ENCODE measurements at places on chromosomes 6 and 20. TPM values are rescaled to one million over a fixed set of nuclear protein-coding genes. Genes with fewer than 3 reads are reported as not detected.

- H3K36me3 ChIP-seq: no peaks in the 10 kb centered on the region
- peaks cover 6% of the 10 kb centered on the region for H3K4me1 ChIP-seq
- H3K27ac ChIP-seq: no peak overlapping the region
- DNase-seq: no peak
- H3K4me3 ChIP-seq: no peak overlapping the region
- no peaks in the 10 kb centered on the region for H3K27me3 ChIP-seq
These were observed 275.8 kb upstream of the PRDM1 start for GRCh38 chr6:105810105-105810921.

The NUP43 gene
- total RNA-seq: 16.1 TPM

The VEGFA gene
- total RNA-seq: 202 TPM

DNA sequence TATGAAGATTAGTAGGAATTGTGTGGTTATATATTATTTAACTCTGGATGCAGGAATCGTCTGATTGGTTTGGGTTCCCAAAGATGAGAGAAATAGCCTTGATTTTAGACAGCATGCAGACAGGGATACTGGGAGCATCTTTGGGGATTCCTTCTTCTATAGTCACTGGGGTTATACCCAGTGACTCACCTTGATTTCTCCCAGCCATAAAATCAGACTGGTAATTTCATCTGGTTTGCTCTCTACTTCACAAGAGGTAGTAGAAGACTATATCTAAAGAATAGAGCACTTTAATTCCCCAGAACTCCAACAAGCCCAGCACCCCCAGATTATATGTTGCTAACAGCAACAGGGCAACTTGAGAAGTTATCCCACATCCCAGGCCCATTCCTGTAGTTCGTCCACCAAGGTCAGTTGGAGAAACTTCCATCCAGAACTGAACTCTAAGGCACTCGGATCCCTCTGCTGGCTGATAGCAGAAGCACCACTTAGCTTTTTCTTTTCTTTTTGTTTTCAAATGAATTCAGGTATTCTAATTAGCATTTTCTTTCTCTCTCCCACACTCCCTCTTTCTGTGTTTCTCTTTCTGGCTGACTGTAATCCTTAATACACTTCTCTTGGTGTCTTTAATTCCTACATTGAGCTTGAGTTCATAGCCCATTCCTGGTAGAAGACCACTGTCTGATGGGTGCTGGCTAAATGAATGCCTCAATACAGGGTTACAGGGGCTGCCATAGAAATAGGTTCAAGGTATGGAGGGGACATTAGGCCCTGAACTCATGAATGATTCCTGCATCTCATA lies 20.4 kb upstream of the EFHC1 start:
- no peak for DNase-seq
- H3K27ac ChIP-seq: no peak overlapping the region
- H3K4me1 ChIP-seq: peaks cover 6% of the 10 kb centered on the region
- H3K4me3 ChIP-seq: no peak overlapping the region
- H3K36me3 ChIP-seq: peaks cover 21% of the 10 kb centered on the region
- no peaks in the 10 kb centered on the region for H3K27me3 ChIP-seq

- no peaks in the 10 kb centered on the region for H3K4me1 ChIP-seq
- no peaks in the 10 kb centered on the region for H3K36me3 ChIP-seq
- no peak overlapping the region for H3K4me3 ChIP-seq
- no peak for DNase-seq
- H3K27ac ChIP-seq: no peak overlapping the region
These were observed 287.2 kb upstream of the SASH1 start for GRCh38 chr6:148055419-148055818.

DNA sequence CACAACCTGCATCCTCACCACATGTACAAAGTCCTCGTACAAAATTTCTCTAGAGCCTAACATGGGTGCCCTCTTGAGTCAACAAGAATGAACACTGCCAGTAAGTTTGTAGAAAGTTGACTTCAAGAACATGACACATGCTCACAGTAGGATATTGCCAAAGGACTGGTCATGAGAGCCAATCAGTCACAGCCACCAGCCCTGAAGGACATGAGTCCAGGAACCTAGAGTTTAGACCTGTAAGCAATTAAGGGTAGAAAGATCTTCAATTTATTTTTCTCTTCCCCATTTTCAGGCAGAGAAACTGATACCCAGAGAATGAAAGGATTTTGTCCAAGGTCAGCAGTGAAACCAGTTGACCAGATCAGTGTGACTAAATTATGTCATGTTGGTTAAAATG lies 96.1 kb downstream of the MAFB start:
- no peaks in the 10 kb centered on the region for H3K27me3 ChIP-seq
- no peak overlapping the region for H3K27ac ChIP-seq
- H3K36me3 ChIP-seq: no peaks in the 10 kb centered on the region
- H3K4me3 ChIP-seq: no peak overlapping the region

The DYNLT2 gene
- total RNA-seq: 6.0 TPM

GRCh38 chr20:64238851-64239387 lies 16.6 kb upstream of the PCMTD2 start:
- no peaks in the 10 kb centered on the region for H3K4me1 ChIP-seq
- no peak for DNase-seq
- H3K27ac ChIP-seq: no peak overlapping the region

DNA sequence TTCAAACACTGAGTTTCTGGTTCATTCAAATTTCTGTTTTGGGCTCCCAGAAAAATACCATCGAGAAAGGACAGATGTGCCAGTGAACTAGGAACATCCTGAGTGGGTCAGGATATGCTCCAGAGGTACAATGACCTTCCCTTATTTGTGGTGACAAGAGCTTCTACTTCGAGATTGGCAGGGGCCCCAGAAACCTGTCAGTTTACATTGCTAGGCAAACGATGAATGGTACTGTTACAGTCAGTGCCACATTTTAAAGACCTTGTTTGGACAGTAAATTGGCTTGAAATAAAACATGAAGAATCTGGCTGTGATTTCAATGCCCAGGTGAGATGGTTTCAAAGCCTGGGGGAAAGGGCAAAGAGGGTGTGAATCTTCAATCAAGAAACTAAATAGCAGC lies 454.5 kb upstream of the ID4 start:
- no peak overlapping the region for H3K27ac ChIP-seq
- DNase-seq: no peak
- H3K36me3 ChIP-seq: no peaks in the 10 kb centered on the region

DNA sequence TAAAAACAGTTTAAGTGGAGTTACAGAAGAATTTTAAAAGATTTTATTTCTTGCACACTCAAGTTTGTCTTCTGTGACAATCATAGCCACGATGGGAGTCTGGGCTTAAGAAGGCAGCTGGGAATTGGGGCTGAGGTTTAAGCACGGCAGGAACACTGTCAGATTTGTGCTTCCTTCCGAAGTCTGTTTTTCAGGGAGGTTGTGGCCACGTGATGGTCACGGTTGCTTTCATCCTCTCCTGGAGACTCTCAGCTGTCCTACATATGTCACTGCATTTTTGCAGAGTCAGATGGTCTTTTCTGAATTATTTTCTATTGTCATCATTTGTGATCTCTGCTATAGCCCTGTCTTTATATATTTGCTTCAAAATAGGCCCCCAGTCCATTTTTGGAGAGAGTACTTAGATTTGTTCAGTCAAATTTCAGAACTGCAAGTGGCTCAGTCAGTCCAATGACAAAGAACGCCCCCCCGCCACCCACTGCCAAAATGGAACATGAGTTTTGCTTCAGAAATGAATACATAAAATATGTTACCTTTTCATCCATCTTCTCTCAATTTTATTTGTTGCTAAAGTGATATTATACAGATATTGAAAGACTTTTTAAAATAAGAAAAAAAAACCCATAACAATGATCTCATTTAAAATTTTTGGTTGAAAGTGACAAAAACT lies 111.8 kb upstream of the ZFP64 start:
- H3K4me1 ChIP-seq: no peaks in the 10 kb centered on the region
- H3K36me3 ChIP-seq: no peaks in the 10 kb centered on the region
- H3K27me3 ChIP-seq: no peaks in the 10 kb centered on the region
- no peak overlapping the region for H3K4me3 ChIP-seq

The ENPP1 gene
- total RNA-seq: 8.6 TPM

The IFNGR1 gene
- 136 TPM for total RNA-seq

DNA sequence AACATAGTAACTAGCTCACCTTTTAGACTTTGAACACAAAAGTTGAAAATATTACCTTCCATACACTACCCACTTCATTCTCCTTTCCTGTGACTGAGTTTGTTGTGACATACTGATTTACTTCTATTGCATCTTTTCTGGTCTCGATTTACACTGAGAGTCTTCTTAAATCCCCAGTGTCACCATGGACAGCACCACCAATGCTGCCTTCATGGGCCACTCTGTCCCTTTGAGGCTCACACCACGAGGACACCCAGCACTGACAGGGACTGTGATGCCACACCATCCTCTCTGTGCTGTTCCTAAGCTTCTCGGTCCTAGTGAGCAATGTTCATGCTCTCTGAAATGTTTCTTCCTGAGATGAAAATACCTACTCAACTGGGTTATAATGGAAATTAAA lies 337.1 kb upstream of the IRAK1BP1 start:
- H3K27me3 ChIP-seq: no peaks in the 10 kb centered on the region
- H3K36me3 ChIP-seq: no peaks in the 10 kb centered on the region
- H3K27ac ChIP-seq: no peak overlapping the region
- no peak for DNase-seq

The DSP gene
- 211 TPM for total RNA-seq

DNA sequence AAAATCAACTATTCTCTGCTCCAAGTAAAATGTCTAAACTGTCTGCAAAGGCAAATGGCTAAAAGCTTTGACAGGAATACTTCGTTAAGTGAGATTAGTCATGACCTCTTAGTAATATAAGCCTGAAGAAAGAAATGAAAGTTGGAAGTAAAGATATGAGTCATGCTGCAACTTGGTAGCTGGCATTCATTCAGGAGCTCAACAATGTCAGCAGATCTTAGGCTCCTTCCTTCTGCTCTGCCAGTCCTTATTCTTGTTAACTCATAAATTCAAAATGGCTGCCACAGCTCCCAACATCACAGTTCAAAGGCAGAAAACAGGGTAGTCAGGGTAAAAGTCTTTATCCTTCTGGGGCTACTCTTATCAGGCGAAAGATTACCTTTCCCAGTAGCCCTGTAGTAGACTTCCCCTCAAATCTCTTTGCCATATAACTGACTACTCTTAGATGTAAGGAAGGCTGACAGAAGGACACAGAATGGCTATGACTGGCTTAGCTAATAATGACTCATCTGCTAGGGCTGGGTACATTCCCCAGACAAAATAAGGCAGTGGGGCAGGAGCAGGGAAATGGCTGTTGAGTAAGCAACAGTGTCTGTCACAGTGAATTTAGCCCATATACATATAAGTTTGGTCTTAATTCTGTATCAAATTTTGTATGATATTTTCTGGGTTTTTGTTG lies 24.4 kb upstream of the C6orf62 start:
- H3K36me3 ChIP-seq: no peaks in the 10 kb centered on the region
- no peak overlapping the region for H3K4me3 ChIP-seq
- peak overlapping the region; percentile 73 for H3K27ac ChIP-seq
- H3K4me1 ChIP-seq: no peaks in the 10 kb centered on the region

GRCh38 chr20:2932498-2932897 lies 59.2 kb downstream of the PTPRA start:
- no peak overlapping the region for H3K27ac ChIP-seq
- no peaks in the 10 kb centered on the region for H3K27me3 ChIP-seq

- no peak for DNase-seq
- no peaks in the 10 kb centered on the region for H3K36me3 ChIP-seq
- H3K4me3 ChIP-seq: no peak overlapping the region
- H3K27ac ChIP-seq: no peak overlapping the region
These were observed 77.4 kb downstream of the MKKS start for GRCh38 chr20:10356628-10357027.

- no peaks in the 10 kb centered on the region for H3K4me1 ChIP-seq
- H3K27me3 ChIP-seq: no peaks in the 10 kb centered on the region
- H3K4me3 ChIP-seq: no peak overlapping the region
- H3K36me3 ChIP-seq: no peaks in the 10 kb centered on the region
- H3K27ac ChIP-seq: no peak overlapping the region
- DNase-seq: no peak
These were observed 1189.4 kb upstream of the EYS start for GRCh38 chr6:66896415-66896814.

DNA sequence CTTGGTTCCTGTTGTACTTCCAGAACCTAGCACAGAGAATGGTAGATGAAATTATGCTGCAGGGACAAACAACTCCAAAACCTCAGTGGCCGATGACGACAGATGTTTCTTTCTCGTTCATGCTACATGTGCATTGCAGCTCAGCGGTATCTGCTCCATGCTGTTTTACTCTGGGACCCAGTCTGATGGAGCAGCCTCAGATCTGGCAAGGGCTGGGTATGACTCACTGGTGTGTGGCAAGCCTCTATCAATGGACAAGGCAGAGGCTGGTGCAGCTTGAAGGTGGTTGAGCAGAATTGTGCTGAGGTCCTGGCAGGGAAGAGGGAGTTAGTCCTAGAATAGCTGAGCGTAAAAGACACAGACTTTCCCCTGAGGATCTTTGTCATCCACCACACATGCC lies 10.3 kb upstream of the BLCAP start:
- H3K4me1 ChIP-seq: no peaks in the 10 kb centered on the region
- H3K27ac ChIP-seq: no peak overlapping the region
- no peaks in the 10 kb centered on the region for H3K27me3 ChIP-seq
- no peaks in the 10 kb centered on the region for H3K36me3 ChIP-seq

- H3K36me3 ChIP-seq: no peaks in the 10 kb centered on the region
- H3K4me3 ChIP-seq: no peak overlapping the region
- H3K27me3 ChIP-seq: no peaks in the 10 kb centered on the region
These were observed 2.3 kb downstream of the TCEA2 start for GRCh38 chr20:64065062-64065973.

The PRR3 gene
- total RNA-seq: 4.2 TPM

- H3K4me3 ChIP-seq: no peak overlapping the region
- no peaks in the 10 kb centered on the region for H3K27me3 ChIP-seq
- no peaks in the 10 kb centered on the region for H3K36me3 ChIP-seq
- no peaks in the 10 kb centered on the region for H3K4me1 ChIP-seq
- no peak overlapping the region for H3K27ac ChIP-seq
These were observed 8.9 kb upstream of the DDR1 start for GRCh38 chr6:30875244-30876038.

GRCh38 chr6:87701344-87701675 lies 723 bp downstream of the AKIRIN2 start:
- H3K4me3 ChIP-seq: peak overlapping the region; percentile 89
- peaks cover 9% of the 10 kb centered on the region for H3K4me1 ChIP-seq
- H3K27ac ChIP-seq: peak overlapping the region; percentile 96
- peak; percentile 38 for DNase-seq

DNA sequence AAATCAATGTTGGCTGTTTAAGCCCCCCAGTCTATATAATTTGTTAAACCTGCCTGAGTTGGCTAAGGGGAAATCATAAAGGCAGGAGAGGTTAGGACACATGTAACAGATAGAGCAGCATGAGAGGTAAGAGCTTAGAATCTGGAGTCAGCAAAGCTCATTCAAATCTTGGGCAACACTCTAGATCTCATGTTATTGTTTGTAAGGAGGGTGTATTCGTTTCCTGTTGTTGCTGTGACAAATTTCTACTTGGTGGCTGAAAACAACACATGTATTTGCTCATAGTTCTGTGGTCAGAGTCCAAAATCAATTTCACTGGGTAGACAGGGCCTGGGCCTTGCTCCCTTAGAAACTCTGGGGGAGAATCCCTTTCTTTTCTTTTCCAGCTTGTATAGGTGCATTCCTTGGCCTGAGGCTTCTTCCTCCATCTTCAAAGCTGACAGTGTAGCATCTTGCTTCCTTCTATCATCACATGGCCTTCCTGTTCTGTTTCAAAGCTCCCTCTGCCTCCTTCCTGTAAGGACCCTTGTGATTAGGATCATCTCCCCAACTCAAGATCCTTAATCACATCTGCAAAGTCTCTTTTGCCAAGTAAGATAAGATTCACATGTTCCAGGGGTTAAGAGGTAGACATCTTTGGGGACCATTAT lies 4.4 kb downstream of the LY86 start:
- peaks cover 20% of the 10 kb centered on the region for H3K4me1 ChIP-seq
- no peaks in the 10 kb centered on the region for H3K36me3 ChIP-seq

GRCh38 chr6:33073431-33073871 lies at the start of gene HLA-DPA1:
Gene HLA-DPA1 (minus strand): TSS chr6:33073649.
- H3K4me1 ChIP-seq: no peaks in the 10 kb centered on the region
- no peaks in the 10 kb centered on the region for H3K27me3 ChIP-seq
- DNase-seq: peak; percentile 86
- H3K27ac ChIP-seq: peak within 1 kb of the TSS; percentile 90
- no peaks in the 10 kb centered on the region for H3K36me3 ChIP-seq
- peak within 1 kb of the TSS; percentile 34 for H3K4me3 ChIP-seq
